RPMI8226 (cell line): ENCODE measurements at places on chromosomes 4 and X.

GRCh38 chr4:149409146-149409545 is 406.5 kb downstream of the IQCM start:
- no peak for DNase-seq

DNA sequence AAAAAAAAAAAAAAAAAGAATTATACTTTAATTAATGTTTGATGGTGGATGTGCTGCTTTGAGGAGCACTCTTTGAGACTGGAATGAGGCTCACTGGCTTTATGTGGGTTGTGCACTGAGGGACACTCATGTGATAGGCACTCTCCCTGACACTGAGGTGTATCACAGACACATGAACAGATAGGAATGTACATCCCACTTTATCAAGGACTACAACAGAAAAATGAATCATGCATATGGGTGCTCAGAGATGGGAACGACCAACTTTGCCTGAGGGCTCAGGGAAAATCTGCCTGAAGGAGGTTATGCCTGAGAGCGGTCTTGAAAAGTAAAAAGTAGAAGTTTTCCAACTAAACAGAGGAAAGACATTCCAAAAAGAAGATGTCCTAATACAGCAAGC is 97.7 kb upstream of the RBPJ start:
- DNase-seq = no peak

DNA sequence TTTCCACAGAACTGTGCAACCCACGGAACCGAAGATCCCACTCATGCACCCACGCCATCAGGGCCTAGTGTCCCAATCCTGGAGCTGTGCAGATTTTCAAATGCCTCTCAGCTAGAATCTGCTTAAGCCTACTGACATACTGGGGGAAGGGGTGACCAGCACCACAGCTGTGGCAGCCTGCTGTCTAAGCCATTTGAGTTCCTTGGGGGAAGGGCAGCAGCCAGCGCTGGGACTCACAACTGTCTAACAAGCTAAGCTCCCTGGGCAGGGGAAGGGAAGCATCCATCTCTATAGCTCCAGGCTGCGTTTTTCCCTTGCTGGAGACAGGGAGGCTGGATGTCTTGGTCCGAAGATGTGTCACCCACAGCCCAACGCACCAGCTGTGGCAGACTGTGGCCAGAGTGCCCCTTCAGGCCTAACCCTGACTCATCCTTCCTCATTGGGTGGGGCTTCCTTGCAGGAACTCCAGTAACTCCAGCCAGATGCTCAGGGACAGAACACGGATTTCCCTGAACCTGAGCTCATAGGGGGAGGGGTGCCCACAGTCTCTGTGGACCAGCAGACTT is 194.8 kb downstream of the CHRDL1 start:
- no peak for DNase-seq

DNA sequence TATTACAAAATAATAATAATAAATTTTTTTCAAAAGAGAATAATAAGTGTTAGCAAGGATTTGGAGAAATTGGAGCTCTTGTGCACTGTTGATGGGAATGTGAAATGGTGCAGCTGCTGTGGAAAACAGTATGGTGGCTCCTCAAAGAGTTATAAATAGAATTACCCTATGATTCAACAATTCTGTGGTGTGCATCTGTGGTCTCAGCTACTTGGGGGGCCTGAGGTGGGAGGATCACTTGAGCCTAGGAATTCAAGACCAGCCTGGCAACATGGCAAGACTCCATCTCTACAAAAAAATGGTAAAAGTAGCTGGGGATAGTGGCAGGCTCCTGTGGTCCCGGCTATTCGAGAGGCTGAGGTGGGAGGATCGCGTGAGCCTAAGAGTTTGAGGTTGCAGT is 19.6 kb downstream of the MND1 start:
- no peak for DNase-seq

DNA sequence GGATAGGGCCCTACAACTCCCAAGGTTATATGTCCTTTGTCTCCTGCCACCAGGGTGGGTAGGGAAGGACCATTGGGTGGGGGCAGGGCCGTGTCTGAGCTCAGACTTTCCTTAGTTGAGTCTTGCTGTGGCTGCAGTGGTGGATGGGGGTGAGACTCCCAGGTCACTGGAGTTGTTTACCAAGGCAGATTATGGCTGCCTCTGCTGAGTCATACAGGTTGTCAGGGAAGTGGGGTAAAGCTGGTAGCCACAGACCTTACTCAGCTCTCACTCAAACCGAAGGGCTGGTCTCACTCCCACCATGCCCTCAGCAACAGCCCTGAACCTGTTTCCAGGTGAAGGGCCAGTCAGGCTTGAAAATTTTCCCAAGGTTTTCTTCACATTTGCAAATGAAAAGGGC is 58.8 kb upstream of the FAAH2 start:
- no peak for DNase-seq

- DNase-seq = peak; percentile 39
Observed at GRCh38 chrX:106415276-106415895, 196.4 kb upstream of the RADX start.
